ENCODE measurements at places on chromosomes 13 and 19.

- DNase-seq = no peak
Measured at GRCh38 chr19:5621945-5622464, 571 bp downstream of the SAFB2 start.

GRCh38 chr13:27541386-27541785 is 78.9 kb downstream of the LNX2 start:
- no peak for DNase-seq

GRCh38 chr19:55368701-55369563 is 1.3 kb downstream of the IL11 start:
- no peak for DNase-seq

DNA sequence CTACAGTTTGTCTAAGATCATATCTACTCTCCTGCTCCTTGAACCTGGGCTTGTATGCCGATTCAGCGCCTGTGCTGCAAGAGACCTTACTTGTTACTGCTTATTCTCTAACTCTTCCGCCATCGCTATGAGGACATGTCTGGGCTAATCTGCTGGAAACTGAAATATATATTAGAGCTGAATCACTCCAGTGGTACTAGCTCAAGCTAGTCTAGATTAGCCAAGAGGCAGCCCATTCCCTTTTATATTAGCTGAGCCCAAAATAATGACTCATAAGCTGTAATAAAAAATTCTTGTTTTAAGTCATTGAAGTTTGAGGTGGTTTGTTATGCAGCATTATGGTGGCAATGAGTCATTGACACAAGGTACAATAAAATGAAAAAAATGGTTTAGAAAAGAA is 52.8 kb downstream of the SLC6A16 start:
- DNase-seq = no peak

- no peak for DNase-seq
Measured at GRCh38 chr19:1658150-1659083, 6.0 kb upstream of the TCF3 start.

- DNase-seq = no peak
Measured at GRCh38 chr13:49690133-49690994, 922 bp downstream of the EBPL start.

All from SK-N-DZ (cell line).